ENCODE measurements at places on chromosomes 16 and 17.

DNA sequence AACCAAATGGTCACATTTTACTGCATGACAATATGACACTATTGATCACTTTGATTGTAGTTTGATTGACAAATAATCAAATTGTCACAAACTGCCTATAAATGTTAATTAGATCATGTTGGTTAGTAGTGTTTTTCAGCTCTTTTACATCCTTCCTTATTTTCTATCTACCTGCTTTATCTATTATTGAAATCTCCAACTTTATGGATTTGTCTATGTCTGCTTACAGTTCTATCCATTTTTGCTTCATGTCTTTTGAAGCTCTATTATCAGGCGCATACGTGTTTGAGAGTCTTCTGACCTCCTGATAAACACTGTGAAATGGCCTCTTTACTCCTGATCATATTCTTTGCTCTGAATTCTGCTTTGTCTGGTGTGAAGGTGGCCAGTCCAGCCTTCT is 83.2 kb upstream of the GNG13 start:
- DNase-seq, result no peak

DNA sequence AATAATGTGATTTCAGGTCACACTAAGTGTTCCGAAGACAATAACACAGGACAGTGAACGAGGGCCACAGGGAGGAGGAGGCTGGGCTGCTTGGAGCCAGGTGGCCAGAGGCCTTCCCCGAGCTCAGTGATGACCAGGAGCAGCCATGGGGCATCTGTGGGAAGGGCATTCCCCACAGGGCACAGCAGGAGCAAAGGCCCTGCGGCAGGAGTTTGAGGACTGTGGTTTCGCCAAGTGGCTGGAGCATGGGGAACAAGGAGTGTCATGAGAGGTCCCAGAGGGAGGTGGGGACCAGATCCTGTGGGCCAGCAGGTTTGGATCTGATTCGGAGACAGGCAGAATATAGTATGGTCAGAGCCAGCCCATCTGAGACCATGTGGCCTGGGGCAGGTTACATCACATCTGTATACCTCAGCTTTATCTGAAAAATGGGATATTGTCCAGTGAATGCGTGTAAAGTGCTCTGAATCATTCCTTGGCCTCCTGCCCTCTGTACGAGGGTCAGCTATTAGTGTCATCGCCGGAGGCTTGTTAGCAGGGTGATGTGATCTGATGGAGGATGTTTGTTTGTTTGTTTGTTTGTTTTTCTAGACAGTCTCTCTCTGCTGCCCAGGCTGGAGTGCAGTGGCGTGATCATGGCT is 176.8 kb downstream of the KATNIP start:
- no peak for DNase-seq

DNA sequence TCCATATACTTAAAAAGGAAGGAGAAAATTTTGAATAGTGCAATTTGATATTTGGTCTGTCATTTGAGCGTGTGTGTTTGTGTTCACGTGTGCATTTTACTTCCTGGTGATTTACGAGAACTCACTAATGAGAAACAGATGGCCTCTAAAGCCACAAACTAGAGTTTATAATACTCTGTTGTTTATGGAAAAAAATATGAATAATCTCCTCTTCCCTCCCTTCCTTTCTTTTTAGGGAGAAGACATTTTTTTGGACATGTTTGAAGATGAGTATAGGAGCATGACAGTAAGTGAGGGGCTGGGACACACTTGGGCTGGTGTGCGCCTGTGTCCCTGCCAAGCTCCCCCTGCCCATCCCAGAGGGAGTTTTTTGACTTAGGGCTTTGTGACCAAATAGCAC is 102.7 kb downstream of the CLEC16A start:
- no peak for DNase-seq

DNA sequence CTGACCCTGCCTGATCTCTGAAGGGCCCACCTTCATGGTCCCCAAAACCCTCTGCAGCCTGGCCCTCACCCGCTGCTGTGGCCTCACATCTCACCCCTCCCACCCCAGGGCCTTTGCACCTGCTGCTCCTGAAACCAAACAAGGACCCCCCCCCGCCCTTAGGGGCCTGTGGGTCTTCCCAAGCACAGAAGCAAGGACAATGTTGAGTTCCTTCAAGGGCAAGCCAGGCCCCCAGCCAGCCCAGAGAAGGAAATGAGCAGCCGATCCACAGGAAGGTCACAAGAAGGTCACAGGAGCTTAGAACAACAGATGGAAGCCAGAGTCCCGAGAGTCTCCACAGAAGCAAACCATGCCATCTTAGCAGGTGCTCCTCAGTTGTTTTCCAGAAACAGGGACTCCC is 493 bp upstream of the PDE6G start:
- DNase-seq, result no peak

- DNase-seq, result no peak
Measured at GRCh38 chr17:39753514-39754160, 15.9 kb downstream of the GRB7 start.

DNA sequence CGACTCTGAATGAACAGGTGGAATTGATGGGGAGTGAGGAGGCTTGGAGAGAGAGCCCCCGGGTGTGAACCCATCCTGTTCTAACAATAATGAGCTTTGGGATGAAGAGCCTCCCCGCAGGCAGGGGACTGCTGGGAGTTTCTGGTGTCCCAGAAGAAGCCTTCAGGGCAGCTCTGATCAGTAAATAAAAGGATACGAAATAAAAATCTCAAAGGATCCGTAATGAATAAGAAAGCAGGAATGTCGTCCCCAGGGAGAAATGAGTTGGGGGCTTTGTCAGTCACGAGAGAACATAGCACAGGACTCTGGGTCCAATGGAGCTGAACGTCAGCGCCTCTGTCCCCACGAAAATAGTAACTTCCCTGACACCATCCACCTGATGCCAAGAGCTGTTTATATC is 113.4 kb downstream of the PITPNC1 start:
- no peak for DNase-seq

All from activated CD4-positive, alpha-beta T cell treated with anti-CD3 and anti-CD28 coated beads for 48 hours (primary cell).